Neural progenitor cell (in vitro differentiated cells): ENCODE measurements at places on chromosomes 6 and 20. TPM values are rescaled to one million over a fixed set of nuclear protein-coding genes. Genes with fewer than 3 reads are reported as not detected.

DNA sequence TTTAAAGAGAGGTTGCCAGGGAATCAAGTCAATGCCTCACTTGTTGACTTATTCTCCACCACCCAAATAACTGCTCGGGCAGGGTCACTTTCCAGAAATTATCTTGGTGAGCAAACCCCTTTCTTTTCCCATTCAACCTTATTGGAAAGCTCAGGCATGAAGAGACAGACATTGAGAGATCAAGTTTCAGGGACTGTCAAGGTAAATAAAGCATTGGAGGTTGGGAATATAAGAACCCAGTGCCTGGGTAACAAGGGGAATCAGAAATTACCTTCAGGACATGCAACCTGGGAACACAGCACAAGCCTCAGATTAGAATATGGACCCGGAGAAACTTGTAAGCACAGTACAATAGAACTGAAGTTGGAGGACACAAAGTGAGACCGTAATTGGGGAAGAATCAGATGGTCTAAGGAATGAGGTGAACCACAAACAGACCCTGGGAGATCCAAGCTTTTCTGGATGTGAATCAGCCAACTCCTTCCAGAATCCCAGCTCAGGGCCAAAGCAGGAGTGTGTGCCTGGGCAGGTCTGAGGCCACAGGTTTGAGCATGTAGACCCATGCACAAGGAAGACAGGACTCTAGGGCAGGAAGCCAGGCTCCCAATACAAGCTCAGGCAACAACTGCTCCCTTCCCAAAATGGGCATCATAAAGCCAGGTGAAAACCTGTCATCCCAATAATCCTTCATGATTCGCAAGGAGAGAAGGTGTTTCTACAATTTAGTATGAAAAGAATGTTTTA lies 512.8 kb downstream of the MAFB start:
- H3K4me1 ChIP-seq, result peaks cover 11% of the 10 kb centered on the region
- H3K27me3 ChIP-seq, result no peaks in the 10 kb centered on the region
- DNase-seq, result no peak
- no peak overlapping the region for H3K4me3 ChIP-seq
- no peaks in the 10 kb centered on the region for H3K36me3 ChIP-seq

- H3K4me3 ChIP-seq, result no peak overlapping the region
- H3K4me1 ChIP-seq, result peaks cover 22% of the 10 kb centered on the region
- DNase-seq, result no peak
Observed at GRCh38 chr6:158667360-158667981, 17.6 kb downstream of the SYTL3 start.

- no peaks in the 10 kb centered on the region for H3K4me1 ChIP-seq
- H3K4me3 ChIP-seq, result no peak within 1 kb of the TSS
- H3K27ac ChIP-seq, result no peak within 1 kb of the TSS
- H3K27me3 ChIP-seq, result no peaks in the 10 kb centered on the region
Observed at GRCh38 chr6:32763421-32763820, at the start of gene HLA-DQB2. Gene HLA-DQB2, minus strand, starts transcription at chr6:32763532. Its CDS starts 62 bp downstream, at chr6:32763470.

Gene RHAG
- not detected in 2 replicates for total RNA-seq

Gene OR2H2
- not detected in 2 replicates for total RNA-seq

DNA sequence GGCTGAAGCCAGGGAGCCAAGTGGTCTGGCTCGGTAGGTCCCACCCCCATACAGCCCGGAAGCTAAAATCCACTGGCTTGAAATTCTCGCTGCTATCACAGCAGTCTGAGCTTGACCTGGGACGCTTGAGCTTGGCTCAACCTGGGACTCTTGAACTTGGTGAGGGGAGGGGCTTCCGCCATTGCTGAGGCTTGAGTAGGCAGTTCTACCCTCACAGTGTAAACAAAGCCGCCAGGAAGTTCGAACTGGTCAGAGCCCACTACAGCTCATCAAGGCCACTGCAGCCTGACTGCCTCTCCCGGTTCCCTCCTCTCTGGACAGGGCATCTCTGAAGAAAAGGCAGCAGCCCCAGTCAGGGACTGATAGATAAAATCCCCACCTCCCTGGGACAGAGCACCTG lies 1337.7 kb downstream of the HACE1 start:
- H3K27me3 ChIP-seq, result no peaks in the 10 kb centered on the region
- H3K4me1 ChIP-seq, result no peaks in the 10 kb centered on the region
- DNase-seq, result no peak
- H3K27ac ChIP-seq, result no peak overlapping the region

Gene BPIFB1
- total RNA-seq, result not detected in 2 replicates

DNA sequence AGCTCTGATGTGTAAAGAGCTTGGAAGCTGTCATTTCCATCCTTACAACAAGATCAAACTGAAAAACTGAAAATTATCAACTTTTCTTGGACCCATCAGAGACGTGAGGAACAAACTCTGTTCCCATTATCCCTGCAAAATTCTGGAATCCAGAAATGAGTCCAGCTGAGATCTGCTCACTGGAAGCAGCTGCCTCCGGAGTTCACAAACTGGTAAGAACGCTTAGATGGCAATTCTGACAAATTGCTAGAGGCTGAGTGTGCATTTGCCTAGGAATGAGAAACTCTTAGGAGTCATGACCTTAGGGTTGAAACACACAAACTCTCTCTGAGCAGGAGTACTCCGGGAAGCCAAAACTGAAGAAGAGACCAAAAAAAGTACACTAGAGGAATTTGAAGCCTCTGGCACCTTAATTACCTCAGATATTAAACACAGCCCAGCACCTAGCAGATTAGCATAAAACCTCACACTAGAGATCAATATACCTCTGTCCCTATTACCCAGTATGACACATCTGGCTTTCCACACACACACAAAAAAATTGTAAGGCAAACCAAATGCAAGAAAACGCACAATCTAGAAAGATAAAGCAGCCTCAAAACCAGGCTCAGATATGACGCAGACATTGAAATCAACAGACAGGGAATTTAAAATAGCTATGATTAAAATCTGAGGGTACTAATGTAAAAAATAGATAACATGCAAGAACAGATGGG lies 233.5 kb upstream of the SGK1 start:
- no peak overlapping the region for H3K27ac ChIP-seq
- no peak for DNase-seq
- H3K27me3 ChIP-seq, result no peaks in the 10 kb centered on the region
- H3K36me3 ChIP-seq, result no peaks in the 10 kb centered on the region
- H3K4me1 ChIP-seq, result no peaks in the 10 kb centered on the region
